ENCODE measurements at places on chromosomes 5 and 9.

GRCh38 chr9:34190996-34191892, 12.4 kb downstream of the UBAP1 start:
- DNase-seq, result no peak

DNA sequence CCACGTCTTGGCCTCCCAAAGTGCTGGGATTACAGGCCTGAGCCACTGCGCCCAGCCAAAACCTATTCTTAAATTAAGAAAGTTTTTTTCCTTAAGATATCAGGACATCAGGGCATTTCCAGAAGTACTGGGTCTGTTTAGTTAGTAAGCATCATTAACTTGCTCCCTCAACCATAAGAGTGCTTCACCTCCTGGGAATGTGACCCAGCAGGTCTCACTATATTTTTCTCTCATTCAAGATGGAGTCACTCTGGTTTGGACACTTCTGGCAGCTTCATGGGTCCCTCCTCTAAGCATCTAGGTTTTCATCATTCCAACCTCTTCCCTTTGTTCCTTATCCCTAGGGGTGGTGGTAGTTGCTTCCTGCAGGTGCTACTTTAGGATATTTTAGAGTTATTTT, 10.3 kb upstream of the BRD3OS start:
- no peak for DNase-seq

DNA sequence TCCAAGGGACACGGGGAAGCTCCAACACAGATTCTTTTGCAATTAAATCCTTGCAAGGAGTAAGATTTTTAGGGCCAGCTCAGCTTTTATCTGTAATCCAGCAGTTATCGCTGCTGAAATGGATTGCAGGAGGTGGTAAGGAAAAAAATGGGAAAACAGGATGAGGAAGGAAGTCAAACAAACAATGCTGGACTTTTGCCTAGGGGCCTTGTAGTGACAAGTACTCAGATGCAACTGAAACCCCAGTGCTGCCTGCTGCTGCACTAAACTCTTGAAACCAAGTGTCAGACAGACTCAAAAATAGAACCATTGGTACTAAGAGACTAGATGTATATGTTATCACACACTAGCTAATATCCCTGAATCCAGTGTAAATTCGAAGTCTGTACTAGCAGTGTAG, 309.2 kb downstream of the CTNND2 start:
- no peak for DNase-seq

DNA sequence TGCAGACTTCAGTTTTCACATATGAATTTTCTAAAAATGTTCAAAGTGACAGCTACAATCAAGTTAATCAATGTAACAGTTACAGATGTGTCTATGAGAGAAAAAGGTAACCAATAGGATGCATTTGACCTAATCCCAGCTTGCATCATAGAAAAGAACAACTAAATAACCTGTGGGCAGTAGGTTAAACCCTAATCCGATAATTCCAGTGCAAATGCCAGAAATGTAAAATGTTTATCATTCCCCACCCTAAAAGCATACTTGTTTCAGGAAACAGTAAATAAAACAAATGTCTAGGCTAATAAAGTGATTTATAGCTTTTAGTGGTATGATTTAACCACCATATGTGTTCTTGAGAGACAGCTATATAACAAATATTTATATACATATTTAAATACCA, 592.6 kb downstream of the PRELID2 start:
- DNase-seq, result no peak

DNA sequence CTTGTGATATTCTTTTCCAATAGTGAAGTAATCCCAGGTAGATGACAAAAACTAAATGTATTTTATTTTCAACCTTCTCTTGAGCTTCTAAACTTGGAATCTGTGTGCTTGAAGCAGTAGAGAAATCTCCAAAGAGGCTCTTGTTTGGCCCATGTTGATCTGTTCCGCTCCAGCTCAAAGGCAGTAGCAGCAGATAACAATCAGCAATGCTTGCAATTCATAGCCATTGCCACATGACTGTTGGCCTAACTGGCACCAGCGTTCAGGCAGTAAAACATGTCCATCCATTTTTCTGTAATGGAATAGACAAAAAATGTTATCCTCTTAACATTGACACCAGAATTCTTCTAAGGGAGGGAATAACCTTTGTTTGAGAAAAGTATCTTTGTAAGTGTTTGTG, 270.7 kb upstream of the MSX2 start:
- DNase-seq, result no peak

- no peak for DNase-seq
Observed at GRCh38 chr5:12330381-12330780, 426.1 kb upstream of the CTNND2 start.

DNA sequence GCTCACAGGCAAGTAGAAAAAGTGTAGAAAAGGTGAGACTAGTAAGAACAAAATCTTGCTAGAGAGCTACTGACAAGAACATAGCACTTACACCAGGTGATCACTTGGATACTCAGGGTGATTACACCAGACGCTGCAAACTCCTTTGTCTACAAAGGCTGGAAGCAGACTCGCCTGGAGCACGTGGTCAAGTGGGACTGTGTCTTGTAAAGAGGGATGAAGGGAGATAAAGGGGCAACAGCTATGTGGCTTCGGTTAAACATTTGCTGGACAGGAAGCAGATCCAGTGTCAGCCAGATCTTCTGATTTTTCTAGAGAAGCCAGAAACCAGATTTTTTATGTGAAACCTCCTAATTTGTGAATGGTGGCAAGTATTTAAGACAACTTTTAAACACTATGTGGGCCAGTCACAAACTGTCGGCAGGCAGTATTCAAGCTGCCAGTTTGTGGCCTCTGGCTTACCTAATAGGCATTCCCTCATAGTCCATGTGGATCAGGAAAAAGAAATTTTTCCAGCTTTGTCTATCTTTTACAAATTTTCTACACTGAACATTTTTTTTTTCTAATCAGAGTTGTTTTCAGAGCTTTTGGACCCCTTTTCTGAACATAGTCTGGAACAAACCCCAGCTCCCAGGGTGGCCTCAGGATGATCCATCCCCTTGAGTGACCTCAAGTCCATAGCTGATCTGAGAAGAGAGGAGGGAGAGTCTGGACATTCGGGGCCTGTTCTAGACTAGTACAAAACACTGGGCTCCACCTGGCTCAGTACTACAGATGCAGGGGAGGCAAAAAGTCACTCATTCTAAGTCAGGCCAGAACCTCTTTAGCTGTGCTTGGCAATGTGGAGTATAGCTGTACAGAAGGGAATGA, 262.9 kb downstream of the ARRDC3 start:
- no peak for DNase-seq

DNA sequence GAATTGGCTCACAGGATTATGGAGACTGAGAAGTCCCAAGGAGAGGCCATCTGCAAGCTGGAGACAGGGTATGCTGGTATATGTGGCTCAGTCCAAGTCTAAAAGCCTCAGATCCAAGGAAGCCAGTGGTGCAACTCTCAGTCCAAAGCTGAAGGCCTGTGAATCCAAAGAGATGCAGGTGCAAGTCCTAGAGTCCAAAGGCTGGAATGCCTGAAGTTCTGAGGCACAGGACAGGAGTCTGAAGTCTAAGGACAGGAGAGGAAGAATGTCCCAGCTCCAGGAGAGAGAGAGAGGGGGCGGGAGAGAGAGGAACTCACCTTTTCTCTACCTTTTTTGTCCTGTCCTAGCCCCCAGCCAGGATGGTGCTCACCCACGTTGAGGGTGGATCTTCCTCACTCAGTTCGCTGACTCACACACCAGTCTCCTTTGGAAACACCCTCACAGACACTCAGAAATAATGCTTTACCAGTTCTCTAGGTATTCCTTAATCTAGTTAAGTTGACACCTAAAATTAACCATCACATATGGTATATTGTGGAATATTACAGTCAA, 49.6 kb downstream of the KCNN2 start:
- no peak for DNase-seq

DNA sequence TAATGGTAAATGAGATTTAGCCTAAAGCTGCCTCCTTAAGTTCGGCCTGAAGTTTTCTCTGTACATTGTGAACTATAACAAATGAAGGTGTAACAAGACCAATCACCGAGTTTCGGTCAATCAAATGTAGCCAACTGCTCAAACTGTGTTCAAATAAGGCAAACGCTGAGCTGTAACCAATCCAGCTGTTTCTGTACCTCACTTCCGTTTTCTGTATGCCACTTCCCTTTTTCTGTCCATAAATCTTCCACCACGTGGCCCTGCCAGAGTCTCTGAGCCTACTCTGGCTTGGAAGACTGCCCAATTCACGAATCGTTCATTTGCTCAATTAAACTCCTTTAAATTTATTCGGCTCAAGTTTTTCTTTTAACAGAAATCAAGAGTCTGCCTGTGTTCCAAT, 193.5 kb upstream of the KLF9 start:
- DNase-seq, result no peak

GRCh38 chr9:104850786-104851545, 77.0 kb downstream of the ABCA1 start:
- DNase-seq, result no peak

- no peak for DNase-seq
Observed at GRCh38 chr5:53191548-53192165, 82.1 kb upstream of the MOCS2 start.

DNA sequence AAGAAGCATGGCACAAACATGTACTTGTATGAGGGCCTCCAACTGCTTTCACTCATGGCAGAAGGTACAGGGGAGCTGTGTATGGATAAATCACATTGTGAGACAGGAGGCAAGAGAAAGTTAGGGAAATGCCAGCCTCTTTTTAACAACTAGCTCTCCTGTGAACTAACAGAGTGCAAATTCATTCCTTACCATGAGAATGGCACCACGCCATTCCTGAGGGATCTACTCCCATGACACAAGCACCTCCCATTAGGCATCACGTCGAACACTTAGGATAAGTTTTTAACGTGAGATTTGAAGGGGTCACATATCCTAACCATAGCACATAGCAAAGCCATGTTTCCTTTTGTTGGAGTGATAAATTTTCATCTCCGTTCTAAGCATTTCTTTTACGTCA, 747.2 kb upstream of the CHD1 start:
- DNase-seq, result no peak

- no peak for DNase-seq
Observed at GRCh38 chr5:83072966-83073365, 4.2 kb downstream of the TMEM167A start.

- no peak for DNase-seq
Observed at GRCh38 chr5:14821100-14821845, 50.3 kb downstream of the ANKH start.

DNA sequence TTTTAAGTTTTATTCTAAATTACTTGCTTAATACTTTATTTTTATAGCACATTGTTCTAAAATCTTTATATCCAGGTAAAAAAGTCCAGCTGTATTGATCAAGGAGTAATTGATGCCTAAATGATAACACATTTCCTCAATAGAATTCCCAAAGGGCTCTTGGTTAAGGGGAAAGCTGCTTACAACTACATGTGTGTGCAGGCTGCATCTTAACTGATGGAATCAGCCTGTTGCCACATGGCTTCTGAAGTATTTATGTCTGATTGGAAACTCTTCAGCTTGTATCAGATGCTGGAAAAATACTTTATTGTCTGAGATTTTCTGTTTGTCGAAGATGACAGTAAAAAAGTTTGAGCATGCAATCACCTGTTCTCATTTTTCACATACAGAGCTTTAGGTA, 182.6 kb downstream of the FBXL7 start:
- no peak for DNase-seq

DNA sequence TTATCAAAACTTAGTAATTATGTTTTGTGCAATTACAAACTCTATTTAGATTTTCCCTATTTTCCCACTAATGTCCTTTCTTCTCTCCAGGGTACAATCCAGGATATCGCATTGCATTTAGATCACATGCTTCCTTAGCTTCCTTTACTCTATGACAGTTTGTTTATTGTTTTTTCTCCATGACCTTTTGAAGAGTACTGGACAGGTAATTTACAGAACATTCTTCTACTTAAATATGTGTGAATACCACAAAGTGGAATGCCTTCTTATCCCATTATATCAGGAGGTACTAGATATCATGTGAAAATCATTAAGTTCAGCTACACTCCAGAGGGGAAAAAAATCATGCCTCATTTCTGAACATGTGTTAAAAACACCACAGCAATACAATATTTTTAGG, 776.6 kb upstream of the CDH9 start:
- DNase-seq, result no peak

- DNase-seq, result peak; percentile 35
Observed at GRCh38 chr5:76547242-76547890, 75.8 kb downstream of the F2RL2 start.

- DNase-seq, result peak; percentile 53
Observed at GRCh38 chr9:7536310-7536939, 263.2 kb downstream of the DMAC1 start.

DNA sequence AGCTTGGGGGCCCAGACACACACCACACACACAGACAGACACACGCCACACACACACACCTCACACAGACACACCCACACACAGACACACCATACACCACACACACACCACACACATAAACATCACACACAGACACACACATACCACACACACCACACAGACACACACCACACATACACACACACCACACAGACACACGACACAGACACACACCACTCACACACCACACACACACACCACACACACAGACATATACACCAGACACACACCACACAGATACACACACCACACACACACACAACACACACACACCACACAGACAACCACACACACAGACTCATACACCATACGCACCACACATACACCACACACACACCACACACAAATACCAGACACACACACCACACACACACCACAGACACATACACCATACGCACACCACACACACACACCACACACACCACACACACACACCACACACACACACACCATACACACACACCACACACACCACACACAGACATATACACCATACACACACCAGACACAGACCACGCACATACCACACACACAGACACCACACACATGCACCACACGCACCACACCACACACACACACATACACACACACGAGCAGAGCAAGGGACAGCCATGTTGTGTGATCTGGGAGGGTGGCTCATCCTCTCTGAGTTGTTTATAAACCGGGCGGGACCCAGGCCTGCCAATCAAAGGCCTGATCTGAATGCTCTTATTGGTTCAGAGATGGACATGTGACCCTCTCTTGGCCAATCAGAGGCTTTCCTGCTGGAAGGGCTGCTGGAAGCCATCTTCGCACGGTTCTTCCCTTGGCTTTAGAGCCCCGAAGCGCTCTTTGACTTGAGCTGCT, 148.3 kb downstream of the GAPVD1 start:
- DNase-seq, result peak; percentile 41

GRCh38 chr5:175671013-175671412, 13.1 kb downstream of the HRH2 start:
- DNase-seq, result no peak
